ENCODE measurements at places on chromosomes 1 and 21.

DNA sequence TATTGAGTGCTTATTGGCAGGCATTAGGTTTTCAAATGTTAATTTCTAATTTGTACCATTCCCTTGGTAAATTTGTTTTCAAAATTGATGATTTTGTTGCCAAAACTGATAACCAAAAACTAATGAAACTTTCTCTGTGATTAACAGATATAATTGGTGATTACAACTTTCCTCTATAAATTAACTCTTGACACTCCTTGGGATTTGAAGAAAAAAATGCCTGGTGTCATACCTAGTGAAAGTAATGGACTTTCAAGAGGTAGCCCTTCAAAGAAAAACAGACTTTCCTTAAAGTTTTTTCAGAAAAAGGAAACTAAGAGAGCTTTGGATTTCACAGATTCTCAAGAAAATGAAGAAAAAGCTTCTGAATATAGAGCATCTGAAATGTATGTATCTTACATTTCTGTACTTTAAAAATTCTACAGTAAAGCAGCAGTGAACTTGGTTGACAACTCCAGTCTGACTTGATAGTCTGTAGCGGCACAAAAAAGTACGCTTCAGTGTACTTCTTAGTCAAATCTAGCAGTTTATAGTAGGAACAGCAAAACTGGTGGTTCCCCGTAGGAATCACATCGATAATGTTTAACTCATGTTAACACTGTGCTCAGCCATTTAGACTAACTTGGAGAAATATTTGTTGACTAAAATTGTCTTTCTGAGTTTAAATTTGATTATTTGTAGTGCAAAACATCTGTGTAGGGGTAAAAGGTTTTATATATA, 3.0 kb downstream of the USP1 start:
- DNase-seq, result no peak

- no peak for DNase-seq
Measured at GRCh38 chr1:84573481-84573966, 716 bp downstream of the CTBS start.

DNA sequence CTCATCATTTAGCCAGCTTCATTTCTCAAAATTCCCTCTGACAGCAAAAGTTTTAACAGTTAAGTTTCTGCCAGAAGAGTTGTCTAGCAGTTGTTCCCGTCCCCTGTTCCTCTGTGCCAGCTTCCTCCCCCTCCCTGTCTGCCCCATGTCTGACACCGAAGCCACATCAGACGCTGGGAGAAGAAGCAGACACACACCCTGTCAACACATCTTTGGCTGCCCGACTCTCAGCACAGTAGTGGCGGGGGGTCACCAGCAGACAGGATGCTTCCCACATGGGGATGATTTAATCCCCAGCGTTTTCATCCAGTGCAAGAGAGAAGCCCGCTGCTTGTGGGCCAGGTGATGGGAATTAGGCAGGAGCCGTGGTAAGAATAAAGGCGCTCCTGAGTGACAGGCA, 379.4 kb upstream of the RUNX1 start:
- no peak for DNase-seq

DNA sequence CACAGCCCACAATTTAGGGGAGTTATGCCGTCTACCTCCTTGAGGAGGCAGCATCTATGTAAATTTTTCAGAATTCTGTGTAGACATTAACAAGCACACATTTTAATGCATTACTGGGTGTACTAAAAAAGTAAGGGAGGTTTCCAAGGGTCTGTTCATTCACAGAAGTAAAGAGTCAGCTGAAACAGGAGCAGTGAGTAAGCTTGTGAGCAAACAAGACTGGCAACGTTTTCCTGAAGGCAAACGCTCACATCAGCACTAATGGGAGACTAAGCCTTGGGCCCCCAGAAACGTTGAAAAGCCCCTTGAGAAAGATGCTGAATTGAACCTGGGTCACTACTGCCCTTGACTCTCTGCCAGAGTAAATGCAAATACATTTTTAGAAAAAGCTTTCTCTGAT, 25.7 kb downstream of the RPRD2 start:
- no peak for DNase-seq

- no peak for DNase-seq
Measured at GRCh38 chr1:235995511-235995910, 69.4 kb downstream of the NID1 start.

GRCh38 chr1:229431284-229432115, 2.4 kb downstream of the ACTA1 start:
- DNase-seq, result no peak

DNA sequence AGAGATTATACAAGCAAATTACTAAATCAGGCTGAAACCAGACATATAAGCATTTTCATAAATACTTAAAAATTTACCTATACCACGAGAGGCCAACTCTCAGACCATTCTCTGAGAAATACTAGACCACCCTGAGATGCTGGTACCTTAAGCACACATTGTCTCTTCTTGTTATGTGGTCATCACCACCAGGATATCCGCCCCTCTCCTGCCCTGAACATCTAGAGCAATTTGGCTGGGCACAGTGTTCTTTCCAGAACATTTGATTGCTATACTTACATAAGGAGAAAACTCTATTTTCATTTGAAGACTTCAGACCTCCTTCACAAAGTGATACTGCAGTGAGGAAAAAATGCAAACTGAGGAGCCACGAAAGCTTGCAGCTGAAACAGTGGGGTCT, 36.2 kb upstream of the DUSP10 start:
- no peak for DNase-seq

DNA sequence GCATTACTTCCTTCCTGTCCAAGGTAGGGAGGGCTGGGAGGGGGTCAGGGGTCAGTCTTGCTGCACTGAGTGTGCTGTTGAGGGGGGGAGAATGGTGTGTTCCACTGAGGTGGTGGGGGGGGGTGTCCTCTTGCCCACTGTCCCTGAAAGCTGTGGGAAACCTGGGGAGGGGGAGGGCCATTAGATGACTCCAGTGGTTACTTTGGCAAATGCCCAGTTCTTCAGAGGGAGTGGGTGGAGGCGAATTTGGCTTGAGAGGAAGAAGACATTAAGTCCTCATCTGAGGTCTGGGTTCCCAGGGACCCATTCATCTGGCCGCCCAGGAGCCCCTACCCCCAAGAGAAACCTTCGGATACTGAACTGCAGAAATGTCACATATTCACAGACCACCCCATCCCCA, 36.2 kb downstream of the MEF2D start:
- DNase-seq, result no peak

- DNase-seq, result no peak
Measured at GRCh38 chr1:228802386-228803220, 67.3 kb downstream of the RHOU start.

DNA sequence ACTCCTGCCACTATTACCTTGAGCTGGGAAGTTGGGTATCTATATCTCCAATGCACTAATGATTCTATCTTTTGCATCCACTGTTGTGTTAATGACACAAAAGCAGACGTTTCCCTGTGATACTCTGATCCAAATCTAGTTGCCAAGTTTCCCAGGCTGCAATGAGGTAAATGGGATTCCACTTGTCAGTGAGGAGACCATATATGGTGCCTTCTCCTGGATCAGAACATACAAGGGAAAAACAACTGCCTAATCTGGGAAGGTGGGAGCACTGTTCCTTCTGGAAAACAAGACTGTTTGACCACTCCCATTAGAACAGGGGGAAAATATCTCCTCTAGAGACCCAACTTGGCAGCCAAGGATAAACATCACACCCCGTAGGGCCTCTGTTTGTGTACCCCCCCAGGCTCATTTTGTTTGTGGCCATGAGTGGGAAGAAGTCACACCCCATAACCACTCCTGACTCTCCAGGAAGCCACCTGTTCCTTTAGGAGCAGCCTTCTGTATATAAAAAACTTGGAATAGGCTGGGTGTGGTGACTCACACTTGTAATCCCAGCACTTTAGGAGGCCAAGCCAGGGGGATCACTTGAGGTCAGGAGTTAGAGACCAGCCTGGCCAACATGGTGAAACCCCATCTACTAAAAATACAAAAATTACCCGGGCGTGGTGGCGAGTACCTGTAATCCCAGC, 28.5 kb upstream of the SLC6A9 start:
- DNase-seq, result no peak

Data from stimulated activated CD8-positive, alpha-beta memory T cell treated with anti-CD3 and anti-CD28 coated beads, Interleukin-7, amount 100 ng/mL, for 1 hour (primary cell).